Testis (tissue), 5 donors: ENCODE measurements at places on chromosomes 2 and 18.

DNA sequence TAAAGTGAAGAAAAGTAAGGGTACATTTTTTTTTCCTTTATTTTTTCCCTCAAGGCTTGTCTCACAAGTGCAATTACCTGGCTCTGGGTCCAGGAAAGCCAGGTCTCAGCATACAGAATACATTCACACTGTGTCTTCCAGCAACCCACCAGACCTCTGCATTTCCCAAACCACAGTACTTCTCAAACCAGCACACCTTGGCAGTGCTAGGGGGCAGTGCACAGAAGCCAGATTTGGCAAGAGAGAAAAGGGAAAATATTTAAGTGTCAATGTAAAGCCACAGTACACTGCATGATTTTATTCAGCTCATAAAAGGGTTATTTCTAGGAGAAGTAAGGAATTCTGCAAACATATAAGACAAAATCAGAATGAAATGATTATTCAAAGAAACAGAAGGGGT lies 172.8 kb downstream of the NRXN1 start:
- DNase-seq, result no peak

DNA sequence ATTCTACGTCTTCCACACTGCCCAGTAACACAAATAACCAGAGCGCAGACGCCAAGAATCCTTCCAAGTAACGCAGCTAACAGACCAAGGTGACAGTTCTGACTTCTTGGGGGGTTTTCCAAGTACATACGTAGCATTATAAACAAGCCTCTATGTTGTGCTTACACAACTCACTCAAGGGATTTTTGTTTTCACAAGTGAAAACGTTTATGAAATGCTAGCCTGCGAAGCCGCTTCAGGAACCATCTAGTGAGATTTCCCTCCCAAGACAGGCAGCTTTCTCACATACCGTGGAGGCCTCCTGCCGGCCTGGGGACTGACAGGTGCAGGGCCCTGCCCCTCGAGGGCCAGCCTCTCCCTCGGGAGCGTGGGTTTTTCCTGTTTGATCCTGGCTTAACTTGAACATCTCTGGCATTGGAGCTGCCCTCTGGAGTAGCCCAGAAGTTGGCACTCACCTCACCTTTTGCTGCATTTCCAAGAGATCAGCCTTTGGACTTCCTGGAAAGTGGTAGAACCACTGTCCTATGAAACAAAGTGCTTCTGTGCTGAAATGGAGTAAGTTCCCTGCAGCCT lies 151.1 kb downstream of the MBP start:
- no peak for DNase-seq

- DNase-seq, result no peak
Measured at GRCh38 chr2:60525899-60526298, 27.6 kb downstream of the BCL11A start.

DNA sequence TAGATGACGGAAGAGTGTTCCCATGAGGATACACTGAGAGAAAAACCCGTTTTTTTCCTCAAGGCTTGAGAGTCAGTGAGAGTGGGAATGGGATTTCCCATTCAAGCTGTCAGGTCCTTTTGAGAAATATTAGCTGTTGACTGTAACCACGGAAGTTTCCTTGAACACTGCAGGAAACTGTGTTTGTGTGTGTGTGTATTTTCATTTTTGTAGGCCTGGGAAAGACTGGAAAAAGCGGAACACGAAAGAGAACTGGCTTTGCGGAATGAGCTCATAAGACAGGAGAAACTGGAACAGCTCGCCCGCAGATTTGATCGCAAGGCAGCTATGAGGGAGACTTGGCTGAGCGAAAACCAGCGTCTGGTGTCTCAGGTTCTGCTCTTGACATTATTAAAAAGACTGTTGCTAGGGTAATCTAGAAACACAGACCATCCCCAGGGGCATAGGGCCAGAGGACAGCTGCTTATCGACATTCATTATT lies 98.8 kb upstream of the EML6 start:
- DNase-seq, result no peak

- no peak for DNase-seq
Measured at GRCh38 chr2:127103243-127104165, 3.5 kb downstream of the BIN1 start.

GRCh38 chr2:235468978-235469655 lies 24.7 kb upstream of the AGAP1 start:
- DNase-seq, result no peak

GRCh38 chr18:2032036-2032435 lies 539.3 kb downstream of the METTL4 start:
- DNase-seq, result no peak

GRCh38 chr2:238790126-238790832 lies 57.6 kb upstream of the TWIST2 start:
- DNase-seq, result no peak

DNA sequence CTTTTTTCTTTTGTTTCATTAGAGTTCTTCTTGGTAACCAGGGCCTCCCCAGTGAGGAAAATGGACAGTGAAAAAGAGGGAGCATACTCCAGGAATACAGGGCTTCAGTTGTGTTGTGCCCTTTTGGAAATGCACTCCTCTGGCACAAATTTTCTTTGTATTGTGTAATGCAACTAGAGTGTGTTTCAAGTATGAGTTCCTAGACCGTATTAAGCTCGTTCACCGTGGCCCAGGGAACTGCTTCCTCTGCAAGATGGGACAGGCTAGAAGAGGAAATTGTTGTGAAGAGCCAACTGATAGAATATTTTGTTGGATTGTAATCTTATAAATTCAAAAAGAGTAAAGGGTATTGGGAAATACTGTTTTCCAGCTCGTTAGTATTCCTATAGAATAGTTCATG lies 137.2 kb upstream of the TTC39C start:
- no peak for DNase-seq

GRCh38 chr2:231036131-231036530 lies 1.2 kb upstream of the C2orf72 start:
- no peak for DNase-seq

GRCh38 chr18:26181343-26181826 lies 44.9 kb upstream of the TAF4B start:
- no peak for DNase-seq

DNA sequence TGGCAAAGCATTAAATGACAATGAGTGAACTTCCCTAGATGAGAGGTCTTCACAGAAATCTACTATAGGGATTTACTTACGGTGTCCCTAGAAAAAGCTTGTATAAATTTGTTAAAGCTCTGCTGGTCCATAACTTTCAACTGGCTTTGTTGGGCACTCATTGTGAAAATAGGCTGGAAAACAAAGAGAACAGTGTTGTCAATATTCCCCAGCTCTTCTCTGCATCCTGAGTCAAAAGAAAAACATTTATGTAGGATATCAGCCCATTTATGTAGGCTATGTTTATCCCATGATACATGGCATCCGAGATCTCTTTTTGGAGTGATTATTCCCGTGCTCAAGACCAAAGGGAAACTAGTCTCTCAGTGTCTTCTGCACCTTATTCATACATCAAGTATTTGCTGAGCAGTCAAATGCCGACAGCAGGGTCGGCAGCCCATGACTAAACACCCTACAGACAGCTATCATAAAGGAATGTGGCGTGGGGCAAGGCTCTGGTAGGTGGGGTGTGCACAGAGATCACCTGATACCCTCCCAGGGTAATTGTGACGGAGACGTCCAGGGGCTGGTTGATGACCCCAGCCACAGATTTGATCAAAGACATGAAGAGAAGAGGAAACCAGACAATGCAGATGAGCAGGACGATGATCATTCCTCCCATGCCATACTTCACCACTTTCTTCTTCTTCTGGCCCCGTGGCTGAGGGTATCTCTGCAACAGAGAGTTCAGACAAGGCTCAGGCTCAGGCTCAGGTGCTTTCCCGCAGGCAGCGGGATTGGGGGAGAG lies 155.9 kb downstream of the NAPG start:
- DNase-seq, result no peak

GRCh38 chr2:68568116-68568515 lies 75.3 kb upstream of the PROKR1 start:
- no peak for DNase-seq

- DNase-seq, result no peak
Measured at GRCh38 chr2:179253226-179253625, 11.4 kb downstream of the SESTD1 start.

- DNase-seq, result no peak
Measured at GRCh38 chr2:229297247-229297646, 26.2 kb upstream of the PID1 start.

GRCh38 chr2:71614976-71615766 lies 161.8 kb downstream of the DYSF start:
- DNase-seq, result peak; percentile 76

DNA sequence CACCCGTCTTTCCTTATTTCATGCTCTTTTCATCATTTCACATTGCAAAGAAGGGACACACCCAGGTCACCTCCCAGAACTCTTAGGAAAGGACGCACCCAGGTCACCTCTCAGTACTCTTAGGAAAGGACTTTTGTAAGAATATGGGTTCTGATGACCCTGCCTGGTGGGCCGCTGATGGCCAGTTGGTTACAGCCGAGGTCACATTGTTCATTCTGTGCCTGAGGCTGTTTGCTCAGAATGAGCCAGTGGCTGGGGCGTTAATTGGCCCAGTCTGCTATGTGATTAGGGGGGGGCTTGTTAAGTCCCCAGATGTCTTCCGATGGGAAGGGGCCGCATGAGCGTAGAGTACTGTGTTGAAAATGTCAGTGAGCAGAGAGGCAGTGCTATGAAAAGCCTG lies 9.4 kb downstream of the MLPH start:
- no peak for DNase-seq

GRCh38 chr2:76268484-76268883 lies 557.8 kb upstream of the GCFC2 start:
- no peak for DNase-seq

GRCh38 chr18:58310517-58310916 lies 266.5 kb downstream of the NEDD4L start:
- DNase-seq, result no peak

DNA sequence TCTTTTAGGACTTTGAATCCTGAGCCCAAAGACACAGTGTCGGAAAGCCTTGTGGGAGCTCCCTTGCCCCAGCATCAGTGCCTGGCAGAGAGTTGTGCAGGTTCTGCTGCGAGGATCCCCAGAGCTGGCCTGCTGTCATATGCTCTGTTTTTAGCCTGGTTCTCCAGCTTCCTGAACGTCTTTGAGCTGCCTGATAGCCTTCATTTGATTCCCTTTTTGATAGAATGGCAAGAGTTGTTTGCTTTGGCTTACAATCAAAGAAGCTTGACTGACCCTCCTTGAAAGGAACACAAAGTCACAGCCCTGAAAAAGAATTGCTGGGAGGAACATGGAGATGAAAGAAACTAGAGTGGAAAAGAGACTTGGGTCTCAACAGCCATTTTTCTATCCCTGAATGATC lies 95.4 kb downstream of the C1QL2 start:
- DNase-seq, result no peak

GRCh38 chr2:1636791-1637415 lies 107.4 kb downstream of the PXDN start:
- DNase-seq, result no peak

GRCh38 chr2:200467806-200468681 lies 41.8 kb downstream of the KCTD18 start:
- DNase-seq, result no peak

DNA sequence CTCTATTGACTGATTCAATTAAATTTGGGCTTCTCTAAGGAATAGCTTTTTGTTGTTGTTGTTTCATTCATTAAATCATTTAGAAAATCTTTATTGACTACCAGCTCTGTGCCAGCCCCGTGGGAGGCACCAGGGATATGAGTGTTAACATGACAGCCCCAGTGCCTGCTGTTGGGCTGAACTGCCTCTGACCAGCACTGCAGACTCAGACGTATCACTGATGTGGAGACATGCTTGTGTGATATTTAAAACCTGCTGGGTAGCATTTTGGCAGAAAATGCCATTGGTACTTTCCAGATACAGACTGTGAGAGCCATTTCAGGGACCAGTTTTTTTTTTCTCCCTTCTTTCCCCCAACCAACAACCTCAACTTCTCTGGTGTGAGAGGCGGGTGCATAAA lies 38.6 kb upstream of the KCNF1 start:
- no peak for DNase-seq

DNA sequence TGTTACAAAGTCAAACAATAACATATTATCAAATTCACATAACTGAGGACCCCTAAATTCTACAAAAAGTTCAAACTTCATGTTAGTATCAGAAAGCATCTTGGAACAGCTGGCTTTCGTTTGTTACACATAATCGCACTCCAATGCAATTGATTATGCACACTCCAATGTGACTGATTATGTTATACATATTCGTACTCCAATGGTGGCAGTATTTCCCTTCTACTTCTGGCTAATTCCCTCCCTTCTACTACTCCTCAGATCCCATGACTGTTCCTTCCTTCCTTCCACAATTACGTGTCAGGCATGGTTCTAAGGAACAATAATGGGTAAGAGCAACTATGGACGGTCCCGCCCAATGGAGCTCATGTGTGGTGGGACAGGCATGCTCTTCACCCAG lies 137.1 kb upstream of the CCDC150 start:
- DNase-seq, result no peak

DNA sequence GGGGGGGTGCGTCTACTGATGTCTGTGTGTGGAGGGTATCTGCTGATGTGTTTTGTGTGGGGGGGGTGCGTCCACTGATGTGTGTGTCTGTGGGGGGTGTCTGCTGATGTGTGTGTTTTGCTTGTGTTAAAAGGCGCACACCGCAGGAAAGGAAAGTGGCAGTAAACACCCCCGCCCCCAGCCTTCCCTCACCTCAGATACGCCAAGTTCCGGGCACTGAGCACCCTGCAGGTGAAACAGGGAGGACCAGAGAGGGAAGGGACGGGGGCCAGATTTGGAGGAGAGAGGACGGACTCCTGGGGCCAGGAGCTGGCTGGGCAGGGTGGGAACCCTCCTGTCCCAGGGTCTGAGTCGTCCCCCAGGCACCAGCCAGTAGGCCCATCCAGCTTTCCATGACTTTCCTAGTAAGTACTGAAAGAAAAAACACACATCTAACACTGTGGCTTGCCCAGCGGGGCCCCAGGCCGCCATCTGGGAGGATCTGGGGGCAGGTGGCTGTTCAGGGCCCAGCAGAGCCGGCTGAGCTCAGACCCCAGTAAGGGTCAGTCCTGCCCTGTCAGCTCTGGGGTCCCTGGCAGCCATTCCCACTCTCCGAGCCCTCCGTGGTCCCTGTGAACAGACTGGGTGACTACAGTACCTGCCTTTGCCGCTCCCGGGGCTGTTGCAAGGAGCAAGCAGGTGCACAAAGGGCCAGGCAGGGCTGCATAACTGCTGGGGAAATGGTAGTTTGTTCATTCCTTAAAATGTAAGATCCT lies 126.9 kb downstream of the NFATC1 start:
- DNase-seq, result peak; percentile 13

GRCh38 chr18:22559414-22560274 lies 141.9 kb upstream of the CTAGE1 start:
- DNase-seq, result peak; percentile 70

DNA sequence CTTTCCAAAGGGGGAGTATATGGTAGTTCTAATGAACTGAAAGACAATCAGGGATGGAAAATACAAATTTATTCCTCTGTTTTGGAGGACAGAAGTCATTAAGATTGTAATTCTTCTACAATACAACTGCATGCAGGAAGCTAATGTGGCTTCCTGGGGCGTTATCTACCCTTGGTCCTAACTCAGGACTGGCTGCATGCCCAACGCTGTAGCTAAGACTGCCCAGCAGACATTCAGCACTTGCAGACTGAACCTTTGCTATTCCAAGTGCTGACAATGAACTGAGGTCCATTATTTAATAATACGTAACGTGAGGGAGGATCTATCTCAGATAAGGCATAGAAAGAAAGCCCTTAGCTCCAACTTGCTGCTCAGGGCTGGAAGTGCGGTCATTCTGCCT lies 53.2 kb downstream of the ZAP70 start:
- peak; percentile 67 for DNase-seq

GRCh38 chr2:118460425-118460824 lies 372.2 kb downstream of the INSIG2 start:
- no peak for DNase-seq

- DNase-seq, result no peak
Measured at GRCh38 chr2:30361751-30362394, 85.2 kb upstream of the LCLAT1 start.
